EH (cell line): ENCODE measurements at places on chromosomes 7 and 10.

- peak; percentile 23 for DNase-seq
Observed at GRCh38 chr10:94232711-94233383, 129.9 kb downstream of the NOC3L start.

DNA sequence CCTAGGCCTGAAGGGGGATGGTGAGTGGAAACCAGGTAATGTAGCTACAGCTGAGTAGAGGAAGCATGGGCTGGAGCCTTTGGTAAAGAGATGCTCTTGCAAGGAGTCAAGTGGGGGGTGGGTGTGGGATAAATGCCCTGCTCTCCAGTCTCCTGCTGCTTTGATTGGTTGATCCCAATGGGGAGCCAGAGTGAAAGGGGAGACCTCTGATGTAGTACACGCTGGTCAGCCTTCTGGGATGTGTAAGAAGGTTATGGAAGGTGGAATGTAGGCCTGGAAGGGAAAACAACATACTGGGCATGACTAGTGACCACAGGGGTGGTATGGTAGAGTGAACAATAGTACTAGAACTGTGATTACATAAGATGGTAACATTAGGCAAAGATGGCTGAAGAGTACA, 44.3 kb downstream of the TET1 start:
- DNase-seq, result peak; percentile 38

DNA sequence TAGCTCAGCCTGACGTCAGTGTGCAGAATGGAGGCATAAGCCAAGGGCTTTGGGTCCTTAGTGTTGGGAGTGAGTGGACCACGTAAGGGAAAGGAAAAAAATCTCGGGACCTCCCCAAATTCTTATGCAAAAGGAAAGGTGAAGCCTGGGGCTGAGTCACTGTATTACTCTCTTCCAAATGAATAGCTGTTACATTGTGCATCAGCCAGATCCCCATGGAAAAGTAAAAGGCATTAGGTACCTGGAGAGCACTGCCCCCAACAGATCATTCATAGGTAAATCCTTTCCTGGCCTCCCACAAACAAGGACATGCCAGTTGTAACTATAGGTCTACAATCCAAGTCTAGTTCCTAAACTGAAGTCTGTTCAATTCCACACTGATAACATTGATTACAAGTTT, 170.5 kb downstream of the C1GALT1 start:
- DNase-seq, result no peak

DNA sequence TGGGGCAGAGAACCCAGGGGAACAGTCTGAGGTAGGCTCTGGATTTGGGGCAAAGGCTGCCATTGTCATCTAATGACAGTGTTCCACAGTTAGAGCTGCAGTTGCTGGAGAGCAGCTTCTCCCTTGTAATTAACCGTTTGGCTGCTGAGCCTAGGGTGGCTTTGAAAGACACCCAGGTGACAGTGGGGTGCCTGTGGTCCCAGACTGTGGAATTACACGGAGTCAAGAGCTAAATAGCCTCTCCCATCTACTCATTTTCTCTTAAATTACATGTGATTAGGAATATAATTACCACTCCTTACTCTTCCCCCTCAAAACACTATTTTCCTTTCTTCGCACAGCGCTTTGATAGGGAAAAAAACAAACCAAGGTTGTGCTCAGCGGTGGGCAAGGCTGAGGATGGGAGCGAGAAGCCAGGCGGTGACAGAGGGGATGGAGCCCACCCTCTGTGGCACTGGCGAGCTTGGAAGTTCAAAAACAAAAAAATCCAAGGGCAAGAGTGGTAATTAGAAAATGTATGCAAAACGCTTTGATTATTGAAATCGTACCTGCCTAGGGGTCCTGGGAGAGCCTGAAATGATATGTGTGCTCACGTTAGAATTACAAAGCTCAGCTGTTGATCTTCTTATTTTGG, 44.1 kb downstream of the BAMBI start:
- DNase-seq, result no peak

DNA sequence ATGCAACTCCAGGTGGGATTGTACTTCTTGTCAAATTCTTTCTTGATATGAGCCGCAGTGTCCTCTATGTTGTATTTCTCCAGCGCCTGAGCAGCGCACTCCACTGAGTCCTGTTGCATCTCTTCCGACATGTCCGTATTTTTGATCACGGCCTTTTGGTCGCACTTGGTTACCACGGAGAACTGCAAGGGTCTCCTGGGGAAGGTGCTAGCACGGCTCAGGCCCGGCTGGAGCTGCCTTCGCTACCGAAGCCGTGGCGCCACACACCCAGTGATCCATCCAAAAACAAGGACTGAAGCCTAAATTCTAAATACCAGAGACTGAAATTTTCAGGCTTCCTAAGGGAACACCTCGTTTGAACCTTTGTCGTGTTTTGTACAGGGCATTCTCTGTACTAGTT, 194.4 kb upstream of the SEMA3D start:
- no peak for DNase-seq

GRCh38 chr7:47882635-47883034, 65.6 kb downstream of the PKD1L1 start:
- no peak for DNase-seq

DNA sequence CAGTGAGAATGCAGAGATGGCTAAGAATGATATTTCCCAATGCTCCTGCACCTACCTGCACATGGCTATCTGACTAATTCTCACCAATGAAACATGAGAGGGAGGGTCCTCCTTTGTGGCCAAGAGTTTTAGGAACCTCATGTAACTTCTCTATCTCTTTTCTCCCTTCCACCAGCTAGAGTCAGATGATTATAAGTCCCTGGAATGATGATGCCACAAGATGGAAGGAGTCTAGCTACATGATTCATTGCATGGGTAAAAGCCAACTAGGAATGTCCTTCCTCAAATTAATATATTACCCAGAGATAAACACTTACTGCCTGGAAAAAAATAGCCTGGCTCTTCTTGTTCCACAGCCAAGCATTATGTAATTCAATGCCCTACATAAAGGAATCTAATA, 55.1 kb upstream of the AASS start:
- peak; percentile 46 for DNase-seq

GRCh38 chr10:79243181-79244067, 103.8 kb upstream of the PPIF start:
- DNase-seq, result peak; percentile 40

GRCh38 chr7:34277803-34278199, 372.5 kb downstream of the BMPER start:
- DNase-seq, result peak; percentile 45

GRCh38 chr7:100822236-100823139, 4.8 kb downstream of the EPHB4 start:
- no peak for DNase-seq

GRCh38 chr7:17528636-17529035, 230.2 kb downstream of the AHR start:
- DNase-seq, result no peak

GRCh38 chr7:118312966-118313365, 88.5 kb downstream of the ANKRD7 start:
- no peak for DNase-seq

DNA sequence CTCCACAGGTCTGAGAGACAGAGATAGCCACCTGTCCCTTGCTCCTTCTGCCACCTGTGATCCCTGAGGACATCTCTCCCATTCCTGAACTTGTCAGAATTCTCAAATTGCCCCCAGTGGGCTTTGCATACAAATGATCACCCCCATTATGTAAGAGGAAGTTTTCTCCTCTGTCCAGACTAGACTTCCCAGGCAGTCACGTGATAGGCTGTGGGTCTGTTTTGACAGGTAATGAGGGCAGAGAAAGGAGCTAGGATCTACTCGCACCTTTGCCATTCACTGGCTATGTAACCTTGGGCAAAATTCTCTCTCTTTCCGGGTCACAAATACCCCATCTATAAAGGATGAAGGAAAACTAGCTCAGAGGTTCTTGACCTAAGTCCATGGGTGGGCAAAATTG, 21.4 kb upstream of the TM9SF3 start:
- DNase-seq, result no peak

GRCh38 chr10:132011024-132011423, 29.3 kb upstream of the BNIP3 start:
- no peak for DNase-seq

DNA sequence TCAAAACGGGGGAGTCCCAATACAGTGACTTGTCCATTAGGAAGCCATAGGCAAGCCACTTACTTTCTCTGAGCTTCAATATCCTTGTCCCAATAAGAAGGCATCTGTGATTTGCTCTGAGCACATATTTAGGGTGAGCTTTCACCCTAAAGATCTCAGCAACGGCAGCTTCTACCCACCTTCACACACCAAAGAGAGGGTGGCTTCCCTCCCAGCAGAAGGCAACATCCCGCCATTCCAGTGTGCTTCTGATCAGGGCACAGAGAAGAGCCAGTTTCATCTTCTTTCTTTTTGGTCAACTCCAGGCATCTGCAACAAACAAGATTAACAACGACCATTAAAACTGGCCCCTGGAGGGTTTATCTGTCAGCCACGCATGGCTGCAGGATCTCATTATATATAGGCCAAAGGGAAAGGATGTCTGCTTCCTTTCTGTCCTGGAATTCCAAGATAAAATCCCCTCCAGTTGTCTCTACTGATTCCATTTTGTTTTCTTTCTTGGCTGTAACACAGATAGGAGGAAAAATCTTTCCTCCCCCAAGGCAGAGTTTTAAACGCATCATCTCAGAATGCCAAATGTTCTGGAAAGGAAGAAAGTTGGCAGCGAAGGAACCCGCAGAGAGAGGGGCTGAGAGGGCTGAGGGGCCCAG, 491 bp upstream of the SH2D4B start:
- DNase-seq, result no peak
